Islet precursor cell (in vitro differentiated cells): ENCODE measurements at places on chromosomes 2 and 18.

- DNase-seq: peak; percentile 91
Observed at GRCh38 chr2:70553584-70554337, at the start of gene TGFA. TSS of gene TGFA (minus strand) at chr2:70553826. CDS start at chr2:70553767, 59 bp downstream.

DNA sequence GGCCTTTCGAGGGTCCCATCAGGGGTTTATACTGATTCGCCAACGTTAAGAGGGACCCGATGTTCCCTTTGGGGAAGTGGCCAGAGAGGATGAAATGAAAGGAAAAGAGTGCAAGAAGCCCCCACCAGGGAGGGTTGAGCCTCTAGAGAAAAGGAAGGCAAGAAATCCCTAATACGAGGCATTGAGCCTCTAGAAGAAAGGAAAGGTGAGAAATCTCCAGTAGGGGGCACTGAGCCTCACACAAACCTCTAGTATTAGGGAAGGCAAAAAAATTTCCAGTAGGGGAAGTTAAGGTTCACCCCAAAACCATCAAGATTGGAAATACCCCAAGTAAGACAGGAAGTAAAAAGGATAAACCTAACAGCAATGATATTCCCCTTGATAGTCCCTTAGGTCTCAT is 9.8 kb upstream of the SAP130 start:
- no peak for DNase-seq

DNA sequence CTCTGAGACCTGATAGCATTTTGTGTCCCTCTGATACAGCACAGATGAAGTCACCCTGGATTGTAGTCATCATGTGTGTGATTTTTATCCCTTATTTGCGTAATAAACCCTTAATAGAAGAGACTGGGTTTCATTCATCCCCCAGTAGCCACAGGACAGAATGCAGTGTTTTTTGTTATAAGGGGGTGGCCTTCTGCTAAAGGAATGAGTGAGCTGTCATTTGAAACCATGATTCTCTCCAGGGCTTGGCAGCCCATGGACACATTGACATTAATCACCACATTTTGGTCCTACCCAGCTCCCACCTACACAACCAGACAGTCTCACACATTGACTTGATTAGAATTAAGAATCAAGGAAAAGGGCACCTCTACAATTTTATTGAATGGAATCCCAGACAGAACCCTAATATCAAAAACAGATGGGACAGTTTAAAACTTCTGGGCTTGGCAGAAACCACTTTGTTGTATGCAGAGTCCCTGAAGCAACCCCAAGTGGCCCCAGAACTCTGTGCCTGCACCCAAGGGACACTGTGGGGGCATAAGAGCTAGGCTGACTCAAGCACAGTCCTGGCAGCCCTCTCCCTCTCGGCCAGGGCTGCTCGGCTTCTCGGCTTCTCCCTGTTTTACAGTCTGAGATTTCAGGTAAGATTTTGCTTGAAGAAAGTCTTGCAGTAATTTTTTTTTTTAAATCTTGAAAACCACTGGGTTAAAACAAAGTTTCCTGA is 254.0 kb upstream of the SLC14A2 start:
- DNase-seq: no peak

DNA sequence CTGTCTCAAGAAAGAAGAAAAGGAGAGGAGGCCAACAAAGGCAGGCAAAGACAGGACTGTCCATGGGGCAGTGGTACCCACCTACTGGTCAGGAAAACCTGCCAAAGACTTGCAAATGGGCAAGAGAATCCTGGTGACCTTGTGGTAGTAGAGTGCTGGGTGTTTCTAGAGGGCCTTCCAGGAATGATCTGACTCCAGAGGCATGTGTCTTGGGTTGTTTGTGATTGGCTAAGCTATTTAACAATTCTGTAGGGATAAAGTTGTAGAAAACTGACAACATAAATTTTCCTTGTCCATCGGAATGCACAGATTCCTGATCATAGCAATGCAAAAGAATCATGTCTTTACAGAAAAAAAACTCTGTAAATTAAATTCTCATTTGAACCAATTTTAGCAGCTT is 68.5 kb upstream of the ZNF532 start:
- DNase-seq: no peak

DNA sequence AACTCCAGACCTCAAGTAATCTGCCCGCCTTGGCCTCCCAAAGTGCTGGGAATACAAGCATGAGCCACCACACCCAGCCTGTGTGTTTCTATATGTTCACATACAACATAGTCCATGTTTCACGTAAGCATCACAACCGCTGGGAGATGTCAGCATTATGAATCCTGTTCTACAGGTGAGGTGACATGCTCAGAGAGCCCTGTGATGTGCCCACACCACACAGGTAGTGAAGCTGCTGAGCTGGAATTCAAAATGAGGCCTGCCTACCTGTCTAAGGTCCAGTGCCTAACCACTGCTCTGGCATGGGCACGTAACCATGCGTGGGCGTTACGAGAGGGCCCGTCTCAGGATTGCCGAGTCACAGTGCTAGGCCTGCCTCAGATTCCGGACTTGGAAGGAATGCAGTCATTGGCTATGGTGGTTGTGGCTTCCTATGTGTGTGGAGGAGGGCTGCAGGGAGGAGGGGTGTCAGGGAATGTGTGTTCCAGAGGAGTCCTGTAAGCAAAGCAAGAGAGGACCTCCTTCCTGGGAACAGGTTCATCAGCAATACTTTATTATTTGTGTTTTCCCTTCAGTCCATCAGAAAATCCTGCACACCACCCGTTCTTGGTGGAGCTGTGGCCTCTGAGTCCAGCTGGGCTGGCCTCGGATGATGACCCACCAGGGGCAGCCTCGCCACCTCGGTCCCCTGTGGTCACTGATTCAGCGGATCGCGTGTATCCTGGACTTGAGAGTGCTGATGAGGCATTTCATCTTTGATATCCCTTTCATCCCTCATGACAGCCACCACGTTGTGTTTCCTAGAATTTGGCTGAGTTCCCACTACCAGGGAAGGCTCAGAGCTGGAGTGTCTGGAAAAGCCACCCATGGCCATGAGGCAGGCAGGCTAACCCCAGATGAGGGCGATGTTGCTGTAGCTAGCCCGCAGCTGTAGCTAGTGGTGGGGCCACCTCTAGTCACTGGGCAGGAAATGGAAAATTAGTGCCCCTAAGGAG is 31.1 kb downstream of the HK2 start:
- peak; percentile 82 for DNase-seq

DNA sequence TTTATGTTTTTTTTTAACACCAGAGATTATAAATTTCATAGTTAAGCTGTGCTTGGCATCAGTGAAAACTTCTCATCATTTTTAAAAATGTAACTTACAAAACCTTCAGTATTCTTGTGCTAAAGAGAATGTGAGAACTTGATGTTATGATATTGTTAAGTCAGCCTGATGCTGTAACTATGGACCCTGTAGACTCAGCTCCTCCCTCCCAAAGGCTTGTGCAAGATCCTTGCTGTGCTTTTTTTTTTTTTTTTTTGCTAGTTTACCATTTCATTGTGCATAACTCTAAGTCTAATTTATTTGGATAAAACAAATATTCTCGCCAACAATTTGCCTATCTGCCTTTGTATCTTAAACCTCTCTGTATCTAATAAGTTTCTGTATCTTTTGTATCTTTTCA is 12.9 kb upstream of the TFPI start:
- DNase-seq: no peak

GRCh38 chr2:136399667-136400289 is 281.8 kb upstream of the CXCR4 start:
- DNase-seq: no peak

- peak; percentile 87 for DNase-seq
Observed at GRCh38 chr2:42974721-42975717, 182.6 kb upstream of the HAAO start.

- peak; percentile 69 for DNase-seq
Observed at GRCh38 chr2:182763311-182763912, 47.4 kb downstream of the DNAJC10 start.

- DNase-seq: peak; percentile 32
Observed at GRCh38 chr18:78580835-78581339, 398.7 kb upstream of the SALL3 start.

GRCh38 chr18:10878703-10879102 is 270.7 kb downstream of the PIEZO2 start:
- no peak for DNase-seq

- peak; percentile 80 for DNase-seq
Observed at GRCh38 chr18:58288921-58289797, 245.1 kb downstream of the NEDD4L start.

GRCh38 chr18:44958455-44958854 is 277.8 kb downstream of the SETBP1 start:
- no peak for DNase-seq

GRCh38 chr2:127400533-127400896 is 12.7 kb upstream of the MAP3K2 start:
- no peak for DNase-seq

GRCh38 chr2:179963626-179964025 is 43.5 kb downstream of the CWC22 start:
- no peak for DNase-seq

- DNase-seq: no peak
Observed at GRCh38 chr18:23927821-23928746, 86.5 kb upstream of the TTC39C start.

GRCh38 chr2:23745726-23746105 is 181.2 kb downstream of the ATAD2B start:
- DNase-seq: no peak

GRCh38 chr2:222707689-222708273 is 36.3 kb downstream of the MOGAT1 start:
- no peak for DNase-seq

- DNase-seq: no peak
Observed at GRCh38 chr2:88058191-88058590, 2.6 kb upstream of the KRCC1 start.

- DNase-seq: no peak
Observed at GRCh38 chr18:68102117-68102516, 585.6 kb upstream of the DSEL start.

GRCh38 chr18:46343931-46344372 is 239.8 kb downstream of the HAUS1 start:
- DNase-seq: no peak

- DNase-seq: peak; percentile 89
Observed at GRCh38 chr2:170313347-170313991, 135.5 kb downstream of the MYO3B start.

- peak; percentile 33 for DNase-seq
Observed at GRCh38 chr2:230895536-230896345, 29.3 kb downstream of the GPR55 start.

GRCh38 chr2:10770956-10771750 is 41.4 kb downstream of the PDIA6 start:
- peak; percentile 47 for DNase-seq

DNA sequence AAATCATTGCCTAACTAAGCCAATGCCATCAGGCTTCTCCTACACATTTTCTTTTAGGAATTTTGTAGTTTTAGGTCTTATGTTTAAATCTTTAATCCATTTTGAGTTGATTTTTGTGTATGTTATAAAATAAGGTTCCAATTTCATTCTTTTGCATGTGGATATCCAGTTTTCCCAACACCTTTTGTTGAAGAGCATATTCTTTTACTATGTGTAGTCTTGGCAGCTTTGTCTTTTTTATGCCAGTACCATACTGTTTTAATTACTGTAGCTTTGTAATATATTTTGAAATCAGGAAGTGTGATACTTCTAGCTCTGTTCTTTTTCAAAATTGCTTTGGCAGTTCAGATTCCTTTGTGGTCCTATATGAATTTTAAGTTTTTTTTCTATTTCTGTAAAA is 11.0 kb downstream of the FASTKD2 start:
- no peak for DNase-seq

DNA sequence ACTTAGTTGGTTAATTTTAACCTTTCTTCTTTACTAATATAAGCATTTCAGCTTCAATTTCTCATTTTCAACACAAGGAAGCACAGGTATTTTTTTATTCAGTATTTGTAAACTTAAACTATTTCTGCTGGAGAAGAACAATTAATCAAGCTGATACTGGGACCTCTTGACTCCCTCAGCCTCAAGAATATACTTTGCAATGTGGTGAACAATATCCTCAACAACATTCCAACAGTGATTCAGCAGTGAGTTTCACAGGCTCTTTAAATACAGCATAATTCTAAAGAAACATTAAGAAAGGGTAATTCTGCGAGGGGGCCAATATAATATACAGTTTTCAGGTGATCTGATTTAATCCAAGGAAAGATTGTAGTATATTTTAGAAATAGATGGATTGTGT is 10.0 kb downstream of the RAPGEF4 start:
- no peak for DNase-seq

- no peak for DNase-seq
Observed at GRCh38 chr2:160287476-160287875, 87.4 kb upstream of the ITGB6 start.

DNA sequence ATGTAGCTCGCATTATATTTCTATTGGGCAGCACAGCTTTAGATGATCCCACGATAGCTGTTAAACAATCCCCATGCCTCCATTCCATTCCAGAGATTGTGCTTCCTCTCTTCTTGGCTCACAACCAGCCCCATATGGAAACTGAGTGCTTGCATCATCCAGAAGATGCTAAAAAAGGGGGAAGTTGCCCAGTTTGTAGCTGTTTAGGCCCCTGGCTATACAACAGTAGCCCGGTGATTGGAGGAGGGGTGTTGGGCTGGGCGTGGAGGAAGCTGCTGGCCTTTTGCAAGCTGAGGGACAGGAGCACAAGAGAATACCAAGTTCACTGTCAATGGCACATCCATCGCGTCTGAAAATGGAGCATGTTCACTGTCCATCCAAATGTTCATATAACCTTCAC is 360.2 kb downstream of the ALK start:
- DNase-seq: no peak

DNA sequence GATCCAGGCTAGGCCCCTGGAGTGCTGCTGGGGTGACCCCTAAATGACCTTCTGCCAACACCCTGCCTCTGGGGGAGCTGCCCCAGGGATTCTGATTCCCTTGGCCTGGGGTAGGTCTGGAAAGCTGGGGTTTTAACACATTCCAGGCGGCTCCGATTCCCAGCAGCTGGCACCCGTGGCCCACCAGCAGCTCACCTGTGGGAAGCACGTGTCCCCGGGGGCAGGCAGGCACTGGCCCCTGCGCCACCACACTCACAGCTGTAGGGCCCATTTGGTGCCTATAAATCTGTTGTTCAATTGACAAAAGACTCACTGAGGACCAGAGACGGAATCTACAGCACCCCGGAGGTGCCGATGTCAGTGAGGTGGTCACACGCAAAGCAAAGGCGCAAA is 4.1 kb upstream of the KLHL30 start:
- DNase-seq: peak; percentile 37

- DNase-seq: no peak
Observed at GRCh38 chr2:236529606-236530005, 40.0 kb upstream of the ACKR3 start.

DNA sequence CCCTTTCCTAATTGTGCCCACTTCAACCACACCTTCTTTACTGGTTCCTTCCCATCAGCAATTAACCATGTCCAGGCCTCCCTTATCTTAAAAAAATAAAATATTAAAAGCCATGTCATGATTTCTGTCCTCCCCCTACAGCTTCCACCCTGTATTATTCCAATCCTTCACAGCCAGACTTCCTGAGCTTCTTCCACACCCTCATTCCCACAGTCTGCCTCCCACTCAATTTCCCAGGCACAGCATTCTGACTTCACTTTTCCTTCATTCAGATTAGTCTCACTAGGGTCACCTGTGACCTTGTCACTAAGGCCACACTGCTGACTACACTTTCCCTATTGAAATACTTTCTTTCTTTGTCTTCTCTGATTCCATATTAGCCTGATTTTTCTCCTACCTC is 159.4 kb downstream of the DIS3L2 start:
- no peak for DNase-seq

- peak; percentile 28 for DNase-seq
Observed at GRCh38 chr18:58761241-58761969, 90.1 kb downstream of the MALT1 start.

GRCh38 chr2:37984589-37984988 is 59.5 kb downstream of the RMDN2 start:
- no peak for DNase-seq
